T-helper 17 cell (primary cell): ENCODE measurements at places on chromosomes 13 and 19. TPM values are rescaled to one million over a fixed set of nuclear protein-coding genes. Genes with fewer than 3 reads are reported as not detected.

DNA sequence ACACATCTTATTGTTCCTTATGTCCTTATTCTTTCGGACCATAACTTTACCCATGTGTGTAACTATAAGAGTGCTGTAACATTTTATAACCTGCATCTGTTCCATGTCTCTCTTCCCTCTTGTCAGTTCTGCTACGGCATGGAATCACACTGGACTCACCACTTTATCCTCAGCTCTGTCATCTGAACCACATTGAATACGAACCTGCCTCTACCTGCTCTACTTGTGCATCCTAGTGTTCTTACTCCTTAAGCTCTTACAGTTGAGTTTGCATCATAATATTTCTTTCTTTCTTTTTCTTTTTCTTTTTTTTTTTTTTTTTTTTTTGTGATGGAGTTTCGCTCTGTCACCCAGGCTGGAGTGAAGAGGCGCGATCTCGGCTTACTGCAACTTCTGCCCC, 180.9 kb downstream of the GPC5 start:
- no peaks in the 10 kb centered on the region for H3K4me1 ChIP-seq
- H3K27ac ChIP-seq = no peak overlapping the region
- H3K27me3 ChIP-seq = no peaks in the 10 kb centered on the region

DNA sequence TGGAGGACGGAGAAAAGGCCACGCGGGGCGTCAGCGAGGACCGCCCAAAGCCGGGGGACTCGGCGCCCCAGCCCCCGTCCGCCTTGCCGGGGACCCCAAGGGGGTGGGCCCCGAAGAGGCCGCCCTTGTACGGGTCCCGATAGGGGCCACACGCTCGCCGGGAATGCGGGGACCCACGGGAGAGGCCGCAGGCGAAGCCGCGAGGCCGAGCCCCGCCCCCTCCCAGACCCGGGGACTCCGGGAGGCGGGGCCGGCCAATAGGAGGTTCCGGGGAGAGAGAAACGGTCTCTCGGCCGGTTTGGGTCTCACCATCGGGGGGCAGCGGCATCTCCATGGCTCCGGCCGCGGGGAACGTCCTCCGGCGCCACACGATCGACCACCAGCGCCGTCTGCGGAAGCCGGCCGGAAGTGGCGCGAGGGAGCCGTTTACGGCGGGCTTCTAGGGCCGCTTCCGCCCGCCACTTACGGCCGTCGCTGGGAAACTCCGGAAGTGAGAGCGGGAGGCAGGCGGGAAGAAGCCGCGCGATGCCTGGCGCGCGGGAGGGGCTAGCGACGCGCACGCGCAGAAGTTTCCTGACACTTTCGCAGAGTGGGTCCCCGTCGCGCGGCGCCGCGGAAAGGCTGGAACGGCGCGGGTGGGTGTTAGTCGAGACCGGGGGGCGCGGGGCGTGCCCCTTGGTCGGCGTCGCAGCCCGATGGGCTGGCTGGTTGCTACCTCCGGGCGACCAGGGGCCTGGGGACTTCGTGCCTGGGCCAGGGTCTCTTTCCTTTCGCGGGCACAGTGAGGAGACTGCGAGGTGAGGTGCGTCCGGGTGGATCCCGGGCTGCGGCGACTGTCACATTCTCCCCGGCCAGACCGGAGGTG, at the start of gene CHERP:
Gene CHERP (minus strand): TSS at position 393 of the 865 bp plus-strand sequence. CDS start 59 bp downstream, at position 334.
- DNase-seq = peak; percentile 92
- H3K4me1 ChIP-seq = peaks cover 37% of the 10 kb centered on the region
- no peaks in the 10 kb centered on the region for H3K27me3 ChIP-seq
- peak within 1 kb of the TSS; percentile 93 for H3K27ac ChIP-seq

DNA sequence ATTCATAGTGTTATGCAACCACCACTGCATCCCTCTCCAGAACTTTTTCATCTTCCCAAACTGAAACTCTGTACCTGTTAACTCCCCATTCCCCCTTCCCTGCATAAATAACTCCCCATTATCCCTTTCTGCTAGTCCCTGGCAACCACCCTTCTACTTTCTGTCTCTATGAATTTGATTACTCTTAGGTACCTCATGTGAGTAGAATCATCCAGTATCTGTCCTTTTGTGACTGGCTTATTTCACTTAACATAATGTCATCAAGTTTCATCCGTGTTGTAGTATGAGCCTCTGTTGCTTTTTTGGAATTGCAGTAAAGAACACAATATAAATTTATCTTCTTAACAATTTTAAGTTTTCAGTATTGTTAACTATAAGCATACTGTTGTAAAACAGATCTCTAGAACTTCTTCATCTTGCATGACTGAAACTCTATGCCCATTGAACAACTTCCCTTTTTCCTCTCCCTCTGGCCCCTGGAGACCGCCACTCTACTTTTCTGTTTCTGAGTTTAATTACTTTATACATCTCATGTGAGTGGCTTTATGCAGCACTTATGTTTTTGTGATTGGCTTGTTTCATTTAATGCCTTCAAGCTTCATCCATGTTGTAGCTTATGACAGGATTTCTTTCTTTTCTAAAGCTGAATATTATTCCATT, 87.3 kb upstream of the ABCC4 start:
- H3K27me3 ChIP-seq = peaks cover 37% of the 10 kb centered on the region
- H3K36me3 ChIP-seq = peaks cover 13% of the 10 kb centered on the region
- DNase-seq = no peak

DNA sequence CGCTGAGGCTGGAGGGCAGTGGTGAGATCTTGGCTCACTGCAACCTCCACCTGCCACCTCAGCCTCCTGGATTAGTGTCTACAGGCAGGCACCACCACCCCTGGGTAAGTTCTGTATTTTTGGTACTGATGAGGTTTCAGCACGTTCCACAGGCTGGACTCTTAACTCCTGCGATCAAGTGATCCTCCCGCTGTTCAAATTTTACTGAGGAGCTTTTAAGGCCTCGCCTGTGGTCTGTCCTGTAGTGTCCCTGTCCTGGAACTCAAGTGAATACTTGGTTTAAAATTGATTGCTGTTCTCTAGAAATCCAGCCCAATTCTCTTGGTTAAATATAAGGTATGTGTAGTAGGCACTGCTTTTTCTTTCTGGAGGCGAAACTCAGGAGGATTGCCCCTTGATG, 65.2 kb downstream of the DPRX start:
- H3K27ac ChIP-seq = no peak overlapping the region
- no peak overlapping the region for H3K4me3 ChIP-seq
- peaks cover 5% of the 10 kb centered on the region for H3K27me3 ChIP-seq
- no peaks in the 10 kb centered on the region for H3K4me1 ChIP-seq
- no peak for DNase-seq

DNA sequence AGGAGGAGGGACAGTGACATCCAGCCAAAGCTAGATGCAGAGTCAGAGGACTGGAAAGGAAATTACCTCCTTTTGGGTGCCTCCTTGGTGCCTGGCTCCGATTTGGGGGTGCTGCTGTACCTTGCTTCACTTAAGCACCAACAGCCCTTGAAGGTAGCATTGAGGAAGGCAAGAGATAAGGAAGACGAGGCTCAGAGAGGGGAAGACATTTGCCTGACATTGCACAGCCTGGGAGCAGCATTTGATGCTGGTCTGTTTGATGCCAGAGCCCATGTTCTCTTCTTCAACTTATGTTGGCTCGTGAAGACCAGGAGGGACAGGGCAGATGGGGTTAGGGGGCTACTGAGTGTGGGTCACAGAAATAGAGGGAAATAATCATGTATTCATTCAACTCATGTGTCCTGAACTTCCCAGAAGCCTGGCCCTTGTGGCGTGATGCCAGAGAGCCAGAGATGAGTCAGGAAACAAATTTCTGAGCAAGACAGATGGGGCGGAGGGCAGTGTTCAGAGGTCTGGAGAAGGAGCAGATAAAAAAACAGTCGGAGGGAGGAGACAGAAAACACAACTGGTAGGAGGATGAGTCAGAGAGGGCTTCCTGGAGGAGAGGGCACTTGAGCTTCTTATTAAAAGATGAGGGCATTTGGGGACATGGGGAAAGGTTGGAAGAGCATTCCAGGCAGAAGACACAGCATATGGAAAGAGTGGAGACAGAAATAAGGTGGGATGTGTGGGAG, 3.0 kb upstream of the C19orf81 start:
- no peak overlapping the region for H3K27ac ChIP-seq
- H3K36me3 ChIP-seq = peaks cover 2% of the 10 kb centered on the region
- H3K4me3 ChIP-seq = no peak overlapping the region
- H3K27me3 ChIP-seq = peaks cover 9% of the 10 kb centered on the region

GRCh38 chr19:36079389-36079945, 24.8 kb downstream of the WDR62 start:
- no peaks in the 10 kb centered on the region for H3K4me1 ChIP-seq
- H3K36me3 ChIP-seq = no peaks in the 10 kb centered on the region
- no peak overlapping the region for H3K4me3 ChIP-seq
- no peak for DNase-seq
- no peaks in the 10 kb centered on the region for H3K27me3 ChIP-seq
- H3K27ac ChIP-seq = peak overlapping the region; percentile 62

- no peak overlapping the region for H3K27ac ChIP-seq
- H3K27me3 ChIP-seq = peaks cover 7% of the 10 kb centered on the region
- H3K36me3 ChIP-seq = no peaks in the 10 kb centered on the region
- DNase-seq = no peak
Measured at GRCh38 chr13:94065741-94066140, 413.7 kb downstream of the DCT start.

GRCh38 chr13:28326056-28326455, 168.9 kb downstream of the FLT1 start:
- H3K4me1 ChIP-seq = peaks cover 3% of the 10 kb centered on the region
- H3K4me3 ChIP-seq = no peak overlapping the region
- DNase-seq = no peak
- H3K27me3 ChIP-seq = peaks cover 17% of the 10 kb centered on the region

DNA sequence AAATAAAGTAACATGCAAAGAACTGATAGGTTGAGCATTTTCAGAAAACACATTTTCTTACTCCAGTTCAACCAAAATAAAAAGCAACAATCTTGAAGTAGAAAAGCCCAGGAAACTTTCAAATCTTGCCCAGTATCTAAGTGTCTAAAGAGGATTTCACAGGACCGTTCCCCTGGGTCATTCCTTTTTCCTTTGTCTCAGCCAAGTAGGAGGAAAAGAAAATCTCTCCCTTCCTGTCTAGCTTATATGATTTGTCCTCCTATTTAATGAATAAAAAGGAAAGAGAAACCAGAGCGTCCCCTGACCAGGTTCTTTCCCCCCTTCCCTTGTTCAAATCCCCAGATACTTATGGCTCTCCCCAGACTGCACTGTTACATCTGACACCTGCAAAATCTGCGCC, 248.0 kb downstream of the KCTD12 start:
- peaks cover 2% of the 10 kb centered on the region for H3K36me3 ChIP-seq
- no peak overlapping the region for H3K4me3 ChIP-seq
- peaks cover 26% of the 10 kb centered on the region for H3K27me3 ChIP-seq
- no peaks in the 10 kb centered on the region for H3K4me1 ChIP-seq

DNA sequence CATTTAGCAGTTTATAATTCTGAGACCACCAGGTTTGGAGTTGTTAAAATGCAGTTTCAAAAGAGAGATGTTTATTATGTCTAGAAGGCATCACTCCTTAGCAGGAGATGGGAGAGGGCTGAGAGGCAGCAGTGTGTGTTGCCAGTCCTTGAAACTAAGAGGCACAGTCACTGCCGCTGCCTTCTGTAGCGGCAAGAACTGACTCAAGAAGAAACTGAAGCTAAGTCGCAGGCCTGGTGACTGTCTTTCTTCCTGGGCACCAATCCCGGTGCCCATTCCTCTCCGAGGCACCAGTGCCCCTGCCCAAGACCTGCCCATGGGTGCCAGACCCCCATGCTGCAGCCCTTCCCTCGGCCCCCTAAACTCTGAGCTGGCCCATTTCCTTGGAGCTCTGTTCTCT, 20.1 kb downstream of the N4BP2L1 start:
- DNase-seq = no peak
- peak overlapping the region; percentile 84 for H3K4me3 ChIP-seq
- H3K4me1 ChIP-seq = peaks cover 20% of the 10 kb centered on the region
- no peaks in the 10 kb centered on the region for H3K27me3 ChIP-seq
- peak overlapping the region; percentile 84 for H3K27ac ChIP-seq

GRCh38 chr19:29644210-29644609, 21.1 kb upstream of the PLEKHF1 start:
- no peak for DNase-seq
- no peaks in the 10 kb centered on the region for H3K36me3 ChIP-seq
- H3K4me3 ChIP-seq = no peak overlapping the region
- no peak overlapping the region for H3K27ac ChIP-seq

- no peak for DNase-seq
- peaks cover 6% of the 10 kb centered on the region for H3K27me3 ChIP-seq
- H3K4me3 ChIP-seq = no peak overlapping the region
- H3K27ac ChIP-seq = no peak overlapping the region
- H3K4me1 ChIP-seq = peaks cover 11% of the 10 kb centered on the region
Measured at GRCh38 chr13:32299893-32300292, 15.3 kb downstream of the ZAR1L start.

- H3K36me3 ChIP-seq = peaks cover 2% of the 10 kb centered on the region
- no peaks in the 10 kb centered on the region for H3K27me3 ChIP-seq
- no peak overlapping the region for H3K4me3 ChIP-seq
- H3K4me1 ChIP-seq = peaks cover under 1% of the 10 kb centered on the region
- DNase-seq = no peak
- no peak overlapping the region for H3K27ac ChIP-seq
Measured at GRCh38 chr13:67139551-67139950, 90.6 kb downstream of the PCDH9 start.

- peaks cover 8% of the 10 kb centered on the region for H3K27me3 ChIP-seq
- H3K4me1 ChIP-seq = no peaks in the 10 kb centered on the region
- no peak overlapping the region for H3K4me3 ChIP-seq
- H3K27ac ChIP-seq = no peak overlapping the region
- DNase-seq = no peak
Measured at GRCh38 chr13:26038931-26039475, 12.8 kb downstream of the SHISA2 start.

DNA sequence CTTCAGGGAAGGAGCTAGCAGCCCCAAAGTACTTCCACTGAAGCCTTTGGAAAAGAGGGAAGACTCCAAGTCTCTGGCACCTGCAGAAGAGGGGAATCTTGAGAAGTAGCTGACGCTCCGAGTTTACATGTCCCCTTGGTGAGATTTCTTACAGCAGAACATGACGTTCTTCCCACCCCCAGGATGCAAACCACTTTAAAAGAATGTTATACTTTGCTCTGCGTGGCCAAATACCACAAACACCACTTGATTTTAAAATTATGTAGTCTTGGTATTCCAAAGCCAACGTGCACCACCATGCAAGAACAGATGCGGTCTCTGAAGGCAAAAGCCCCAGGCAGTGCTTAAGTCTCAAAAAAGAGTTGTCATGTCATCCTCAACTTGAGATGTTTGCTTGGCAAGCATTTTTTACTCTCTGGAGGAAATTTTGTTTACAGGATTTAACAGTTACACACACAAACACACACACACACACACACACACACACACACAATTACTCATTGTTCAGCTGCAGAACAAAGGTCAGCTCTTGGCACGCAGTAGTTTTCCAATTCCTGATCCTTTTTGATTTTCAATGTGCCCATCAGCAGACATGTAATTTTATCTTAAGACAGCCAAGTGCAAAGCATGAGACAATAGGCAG, 106.1 kb downstream of the RGCC start:
- H3K4me3 ChIP-seq = no peak overlapping the region
- H3K27ac ChIP-seq = no peak overlapping the region
- peaks cover 3% of the 10 kb centered on the region for H3K36me3 ChIP-seq

SKA3 gene
- total RNA-seq = 1.9 TPM

FBXW9 gene
- 3.5 TPM for total RNA-seq

PSG3 gene
- 0.65 TPM for total RNA-seq

NCAN gene
- not detected for total RNA-seq

S1PR5 gene
- total RNA-seq = 0.50 TPM

SH3GL1 gene
- total RNA-seq = 51.1 TPM

LILRA2 gene
- 0.68 TPM for total RNA-seq

OR7D2 gene
- total RNA-seq = not detected

RASL11A gene
- 0.55 TPM for total RNA-seq

SLC5A5 gene
- total RNA-seq = 1.3 TPM

SLAIN1 gene
- 39.0 TPM for total RNA-seq

MIER2 gene
- total RNA-seq = 13.1 TPM
